Activated effector memory CD4-positive, alpha-beta T cell treated with Interleukin-2 at 50 U/mL for 16 hours (primary cell): ENCODE measurements at places on chromosomes 7 and 10.

DNA sequence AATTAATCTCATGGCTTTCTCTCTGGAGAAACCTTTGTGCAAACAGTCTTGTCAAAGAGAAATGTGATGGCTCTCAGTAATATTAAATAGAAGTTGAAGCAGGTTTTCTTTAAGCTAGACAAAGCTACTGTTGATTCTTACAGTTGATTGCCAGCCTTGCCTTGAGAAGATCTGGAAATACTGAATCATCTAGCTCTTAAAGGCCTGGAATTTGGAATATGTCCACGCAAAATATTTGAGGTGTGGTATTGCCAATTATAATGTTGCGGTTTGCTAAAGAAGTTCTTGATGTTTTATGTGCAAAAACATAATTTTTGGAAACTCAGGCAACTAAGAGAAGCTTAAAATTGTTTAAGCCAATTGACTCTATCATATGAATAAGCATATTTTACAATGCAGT, 371.9 kb downstream of the PHF14 start:
- DNase-seq, result no peak

DNA sequence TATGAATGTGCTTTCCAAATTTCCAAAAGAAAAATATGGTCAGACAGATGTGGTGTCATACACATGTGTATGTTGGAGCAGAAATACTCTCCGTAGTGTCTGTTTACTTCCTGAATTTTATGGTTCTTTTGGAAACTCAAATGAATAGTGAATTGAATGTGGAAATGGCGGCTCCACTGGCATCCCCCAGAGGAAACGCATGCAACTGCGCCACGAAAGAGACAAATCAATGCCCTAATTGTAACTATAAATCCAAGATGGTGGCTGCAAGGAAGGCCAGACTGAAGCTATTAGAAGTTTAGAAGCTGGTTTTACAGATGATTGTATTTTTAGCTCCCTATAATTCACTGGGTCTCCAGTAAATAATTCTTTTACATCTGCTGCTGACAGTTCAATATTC, 246.7 kb downstream of the FGFR2 start:
- no peak for DNase-seq

DNA sequence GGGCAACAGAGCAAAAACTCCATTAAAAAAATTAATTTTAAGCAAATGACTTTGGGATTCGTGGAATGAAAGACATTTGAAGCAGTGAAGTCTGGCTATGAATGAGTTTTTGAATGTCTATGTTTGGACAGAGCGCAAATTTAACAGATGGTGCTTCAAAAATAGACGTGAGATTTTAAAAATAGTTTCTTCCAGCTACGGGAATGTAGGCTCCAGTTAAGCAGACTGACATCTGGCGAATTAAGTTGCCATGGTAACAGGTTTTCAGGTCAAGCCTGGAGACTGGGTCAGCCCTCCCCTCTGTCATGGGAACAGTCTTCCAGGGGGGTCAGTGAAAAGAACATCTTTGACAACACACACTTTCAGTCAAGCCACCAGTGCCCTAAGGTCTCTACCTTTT, 62.0 kb downstream of the MYOF start:
- no peak for DNase-seq

GRCh38 chr7:157722137-157723060, 385.6 kb downstream of the DNAJB6 start:
- no peak for DNase-seq

DNA sequence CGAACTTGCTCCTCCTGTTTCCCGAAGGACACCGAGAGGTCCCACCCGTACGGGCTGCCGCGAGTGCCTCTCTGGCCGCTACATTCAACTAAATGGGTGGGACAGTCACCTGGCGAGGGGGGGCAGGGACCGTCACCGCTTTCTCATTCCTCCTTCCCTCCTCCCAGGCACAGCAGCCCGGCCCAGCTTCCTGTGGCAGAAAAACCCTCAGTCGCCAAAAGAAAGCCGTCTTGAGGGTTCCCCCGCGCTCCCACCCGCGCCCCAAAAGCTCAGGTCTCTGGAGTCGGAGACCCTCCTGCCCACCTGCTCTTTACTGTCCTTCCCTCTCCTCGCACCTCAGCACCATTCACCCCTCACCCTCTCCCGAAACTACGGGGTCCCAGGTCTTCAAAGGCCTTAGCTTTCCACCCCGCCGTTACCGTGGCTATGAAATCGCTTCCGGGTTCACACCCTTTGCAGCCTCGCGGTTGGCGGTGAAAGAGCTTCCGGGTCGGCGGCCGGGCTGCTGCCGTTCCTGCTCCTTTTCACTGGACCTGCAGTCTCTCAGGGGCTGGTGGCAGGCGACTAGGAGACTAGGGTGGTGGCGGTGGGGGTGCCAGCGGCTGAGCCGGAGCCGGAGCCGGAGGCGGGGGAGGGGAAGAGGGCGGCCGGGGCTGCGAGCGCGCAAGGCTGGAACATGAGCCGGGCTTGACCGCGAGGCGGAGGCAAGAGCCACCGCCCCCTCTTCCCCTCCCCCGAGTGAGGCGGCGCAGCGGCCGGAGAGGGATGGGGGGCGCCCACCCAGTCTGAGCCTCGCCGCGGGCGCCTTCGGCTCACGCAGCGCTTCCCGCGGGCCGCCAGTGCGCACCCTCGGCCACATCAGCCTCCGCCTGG, at the start of the genes ANKIB1 and KRIT1:
ANKIB1 (plus strand) TSS at position 488 of the 873 bp plus-strand sequence. CDS start 49,005 bp downstream, outside the sequence.
KRIT1 (minus strand) TSS at position 428 of the 873 bp plus-strand sequence. CDS start 3,779 bp downstream, outside the sequence.
- DNase-seq, result peak; percentile 77

DNA sequence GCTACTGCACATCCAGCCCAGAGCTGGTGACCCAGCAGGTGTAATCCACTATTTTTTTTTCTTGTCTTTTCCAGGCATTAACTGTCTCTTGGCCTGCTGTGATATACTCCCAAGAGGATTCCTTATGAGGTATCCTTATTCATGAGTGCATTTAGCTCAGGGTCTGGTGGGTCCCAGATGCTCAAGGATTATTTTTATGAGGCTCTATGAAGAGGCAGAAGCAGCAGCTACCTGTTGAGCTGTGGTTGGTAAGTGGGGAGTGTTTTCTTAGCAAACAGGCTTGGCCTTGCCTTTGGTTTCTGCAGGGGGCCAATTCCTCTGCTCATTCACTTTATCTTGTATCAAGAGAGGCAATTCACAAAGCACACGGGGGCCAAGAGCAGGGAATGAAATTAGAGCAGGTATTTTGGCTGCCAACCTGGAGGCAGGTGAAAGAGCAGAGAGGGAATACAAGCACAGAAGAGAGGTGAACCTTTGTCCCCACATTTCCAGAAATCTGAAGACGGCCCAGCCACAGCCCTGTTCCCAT, 221.6 kb downstream of the TMEM178B start:
- DNase-seq, result no peak

GRCh38 chr10:108184114-108184513, 1019.6 kb upstream of the SORCS1 start:
- DNase-seq, result no peak

DNA sequence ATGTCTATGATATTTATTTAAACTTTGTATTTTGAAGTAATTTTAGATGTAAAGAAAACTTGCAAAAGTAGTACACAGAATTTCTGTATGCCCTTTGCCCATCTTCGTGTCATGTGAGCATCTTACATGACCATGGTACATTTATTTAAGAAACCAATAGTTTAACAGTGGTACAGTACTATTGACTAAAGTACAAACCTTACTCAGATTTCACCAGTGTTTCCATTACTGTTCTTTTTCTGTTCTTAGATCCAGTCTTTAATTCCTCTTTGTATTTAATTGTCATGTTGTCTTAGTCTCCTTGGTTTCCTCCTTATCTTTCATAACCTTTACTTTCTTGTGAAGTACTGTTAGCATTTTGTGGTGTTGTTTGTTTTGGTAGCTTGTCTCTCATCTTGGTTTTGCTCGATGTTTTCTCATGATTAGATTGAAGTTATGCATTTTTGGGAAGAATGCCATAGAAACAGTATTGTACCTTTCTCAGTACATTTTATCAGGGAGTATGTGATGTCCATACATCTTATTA, 24.1 kb downstream of the TAX1BP1 start:
- no peak for DNase-seq
